Sigmoid colon (tissue), 7 donors: ENCODE measurements at places on chromosomes 12 and 14.

DNA sequence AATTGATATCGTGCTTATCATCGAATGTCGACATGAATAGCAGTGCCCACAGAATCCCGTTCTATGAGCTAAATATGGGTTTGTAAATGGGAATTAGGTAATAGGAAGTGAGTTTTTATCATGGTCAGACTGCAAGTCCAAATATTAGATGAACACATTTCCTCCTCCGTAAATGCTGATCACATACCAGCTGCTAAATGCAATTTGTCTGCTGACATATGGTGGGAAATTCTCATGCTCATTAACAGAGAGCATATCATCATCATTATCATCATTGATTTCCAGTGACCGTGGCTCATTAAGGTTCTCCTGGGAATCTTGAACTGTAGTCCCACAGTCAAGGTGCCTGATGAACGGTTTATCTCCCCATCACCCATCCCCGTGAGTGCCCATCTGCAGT, 998.8 kb upstream of the TMEM132C start:
- no peaks in the 10 kb centered on the region for H3K27me3 ChIP-seq
- no peak for DNase-seq
- H3K4me3 ChIP-seq, result no peak overlapping the region
- H3K27ac ChIP-seq, result no peak overlapping the region
- no peaks in the 10 kb centered on the region for H3K4me1 ChIP-seq

DNA sequence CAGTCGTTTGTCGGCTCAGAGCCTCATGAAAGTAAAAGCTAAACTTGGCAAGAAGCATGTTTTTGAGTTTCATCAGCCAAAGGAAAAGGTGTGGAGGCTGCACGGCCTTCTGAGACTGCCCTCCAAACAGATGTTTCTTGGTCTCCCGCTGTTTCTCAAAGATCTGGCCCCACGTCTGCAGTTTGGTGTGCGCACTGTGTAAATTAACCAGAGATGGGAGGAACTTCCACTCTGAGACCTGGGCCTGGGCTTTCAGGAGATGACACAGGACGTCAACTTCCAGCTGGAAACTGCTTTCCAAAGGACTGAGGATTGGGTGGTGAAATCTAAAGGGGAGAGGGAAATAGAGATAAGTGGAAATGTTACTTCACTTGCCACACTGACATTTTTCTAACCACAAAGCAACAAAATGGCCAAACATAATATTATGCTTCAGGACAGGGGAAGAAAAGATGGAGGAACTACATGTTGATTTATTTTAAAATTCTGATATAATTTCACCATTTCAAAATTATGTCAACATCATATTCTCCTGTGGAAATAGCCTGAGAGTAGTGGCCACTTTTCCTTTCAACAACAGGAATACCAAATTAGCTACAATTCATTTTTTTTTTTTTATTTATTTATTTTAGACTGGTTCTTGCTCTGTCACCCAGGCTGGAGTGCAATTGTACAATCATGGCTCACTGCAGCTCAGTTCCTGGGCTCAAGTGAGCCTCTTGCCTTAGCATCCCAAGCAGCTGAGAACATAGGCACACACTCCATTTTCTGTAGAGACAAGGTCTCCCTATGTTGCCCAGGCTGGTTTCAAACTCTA, 27.6 kb downstream of the KICS2 start:
- no peak overlapping the region for H3K4me3 ChIP-seq
- H3K4me1 ChIP-seq, result no peaks in the 10 kb centered on the region

DNA sequence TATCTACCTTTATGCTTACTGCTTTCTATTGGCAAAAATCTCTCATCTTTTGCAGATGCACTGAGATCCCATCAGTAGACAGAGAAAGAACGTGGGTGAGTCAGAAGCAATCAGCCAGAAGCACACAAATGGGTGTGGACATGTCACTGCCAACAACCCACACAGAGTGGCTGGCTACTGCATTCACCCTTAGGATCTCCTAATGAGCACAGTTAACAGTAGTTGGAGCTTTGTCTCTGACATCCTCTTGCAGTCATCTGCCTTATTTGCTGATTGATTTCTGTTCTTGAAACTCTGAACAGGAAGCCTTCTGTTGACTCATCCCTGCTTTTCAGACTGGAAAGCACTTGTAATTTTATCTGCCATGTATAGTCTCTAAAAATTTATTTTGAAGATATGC, 117.2 kb downstream of the RGS6 start:
- H3K36me3 ChIP-seq, result no peaks in the 10 kb centered on the region
- no peaks in the 10 kb centered on the region for H3K27me3 ChIP-seq
- H3K4me3 ChIP-seq, result no peak overlapping the region
- no peaks in the 10 kb centered on the region for H3K4me1 ChIP-seq
- no peak for DNase-seq

- H3K4me1 ChIP-seq, result no peaks in the 10 kb centered on the region
- no peaks in the 10 kb centered on the region for H3K27me3 ChIP-seq
- no peak overlapping the region for H3K4me3 ChIP-seq
- no peaks in the 10 kb centered on the region for H3K36me3 ChIP-seq
- no peak for DNase-seq
- no peak overlapping the region for H3K27ac ChIP-seq
These were observed 274.2 kb downstream of the ETNK1 start for GRCh38 chr12:22899184-22899583.

GRCh38 chr14:80315681-80316080, 104.4 kb upstream of the DIO2 start:
- H3K4me3 ChIP-seq, result no peak overlapping the region
- no peak overlapping the region for H3K27ac ChIP-seq
- no peaks in the 10 kb centered on the region for H3K36me3 ChIP-seq

DNA sequence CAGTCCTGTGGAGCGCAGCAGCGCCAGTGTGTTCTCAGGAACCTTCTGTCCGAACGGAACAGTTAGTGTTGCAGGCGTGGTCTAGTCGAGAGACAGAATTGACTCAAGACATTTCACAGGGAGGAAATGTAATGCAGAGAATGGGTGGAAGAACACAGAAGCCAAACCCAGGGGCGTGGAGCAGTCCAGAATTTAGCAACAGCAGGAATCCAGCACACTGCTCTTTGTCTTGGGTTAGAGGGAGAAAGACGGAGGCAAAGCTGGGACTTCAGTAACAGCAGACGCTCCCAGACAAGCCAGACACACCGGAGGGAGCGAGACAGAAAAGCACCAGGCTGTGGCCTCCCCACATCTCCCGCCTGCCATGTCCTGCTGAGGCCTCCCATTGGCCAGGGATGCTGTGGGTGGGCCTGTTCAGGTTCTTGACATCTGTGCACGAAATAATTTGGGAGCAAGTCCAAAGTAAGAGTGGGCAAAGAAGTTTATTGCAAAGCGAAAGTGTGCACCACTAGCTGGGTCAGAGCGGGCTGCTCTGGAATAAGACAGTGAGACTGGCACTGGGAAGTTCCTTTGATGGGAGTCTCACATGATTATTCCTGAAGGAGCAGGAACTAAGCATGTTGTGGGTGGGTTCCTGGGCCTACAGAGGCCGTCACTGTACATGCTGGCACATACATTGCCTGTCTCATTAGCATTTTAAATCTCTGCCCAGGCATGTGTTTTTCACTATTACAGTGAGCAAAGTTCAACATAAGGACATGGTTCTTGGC, 339.3 kb upstream of the SFSWAP start:
- H3K4me3 ChIP-seq, result no peak overlapping the region
- no peaks in the 10 kb centered on the region for H3K36me3 ChIP-seq
- H3K4me1 ChIP-seq, result no peaks in the 10 kb centered on the region

- no peaks in the 10 kb centered on the region for H3K27me3 ChIP-seq
- H3K4me3 ChIP-seq, result no peak overlapping the region
- peak overlapping the region; percentile 72 for H3K27ac ChIP-seq
- peaks cover 14% of the 10 kb centered on the region for H3K36me3 ChIP-seq
- no peaks in the 10 kb centered on the region for H3K4me1 ChIP-seq
These were observed 2.2 kb downstream of the NCKAP5L start for GRCh38 chr12:49825971-49826421.

- H3K4me1 ChIP-seq, result peaks cover 30% of the 10 kb centered on the region
- H3K36me3 ChIP-seq, result peaks cover 30% of the 10 kb centered on the region
- peak within 1 kb of the TSS; percentile 94 for H3K4me3 ChIP-seq
- peak within 1 kb of the TSS; percentile 92 for H3K27ac ChIP-seq
These were observed at the start of gene ZBTB39 for GRCh38 chr12:57005980-57006808. Gene ZBTB39, minus strand, starts transcription at chr12:57006546. Its CDS starts 1,629 bp downstream, at chr12:57004917.

DNA sequence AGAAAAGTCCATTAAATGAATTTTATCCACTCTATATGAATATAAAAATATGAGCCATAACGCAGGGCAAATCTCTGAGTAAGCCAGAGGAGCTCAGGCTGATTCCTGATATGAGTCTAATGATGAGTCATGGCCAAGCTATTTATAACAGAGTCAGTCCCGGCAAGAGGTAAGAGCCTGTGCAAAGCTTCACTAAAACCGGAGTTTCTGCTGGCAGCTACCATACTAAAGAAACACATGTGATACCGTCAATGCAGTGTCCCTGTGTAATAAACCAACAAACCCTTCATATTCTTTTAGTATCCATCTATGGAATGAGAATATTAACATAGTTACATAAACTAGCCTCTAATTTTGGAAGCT, 319.4 kb downstream of the KCNC2 start:
- H3K4me3 ChIP-seq, result no peak overlapping the region
- H3K27ac ChIP-seq, result no peak overlapping the region
- no peaks in the 10 kb centered on the region for H3K36me3 ChIP-seq
- DNase-seq, result no peak
- no peaks in the 10 kb centered on the region for H3K27me3 ChIP-seq
- H3K4me1 ChIP-seq, result peaks cover 13% of the 10 kb centered on the region

- no peak overlapping the region for H3K27ac ChIP-seq
- no peaks in the 10 kb centered on the region for H3K27me3 ChIP-seq
- no peak for DNase-seq
- H3K4me3 ChIP-seq, result no peak overlapping the region
- H3K36me3 ChIP-seq, result no peaks in the 10 kb centered on the region
These were observed 312.3 kb upstream of the DIO2 start for GRCh38 chr14:80523518-80524117.

GRCh38 chr12:55658635-55659391, 22.1 kb downstream of the OR10P1 start:
- no peak overlapping the region for H3K4me3 ChIP-seq
- no peak for DNase-seq
- peak overlapping the region; percentile 72 for H3K27ac ChIP-seq
- no peaks in the 10 kb centered on the region for H3K36me3 ChIP-seq
- peaks cover 21% of the 10 kb centered on the region for H3K4me1 ChIP-seq

- DNase-seq, result no peak
- no peaks in the 10 kb centered on the region for H3K27me3 ChIP-seq
- H3K4me3 ChIP-seq, result no peak overlapping the region
- no peaks in the 10 kb centered on the region for H3K36me3 ChIP-seq
- no peaks in the 10 kb centered on the region for H3K4me1 ChIP-seq
These were observed 54.5 kb upstream of the ASPG start for GRCh38 chr14:104030958-104031357.

GRCh38 chr12:50926415-50926814, 25.9 kb upstream of the HIGD1C start:
- H3K4me1 ChIP-seq, result no peaks in the 10 kb centered on the region
- no peak for DNase-seq
- no peaks in the 10 kb centered on the region for H3K27me3 ChIP-seq
- peak overlapping the region; percentile 93 for H3K27ac ChIP-seq

- no peak overlapping the region for H3K4me3 ChIP-seq
- no peaks in the 10 kb centered on the region for H3K36me3 ChIP-seq
- DNase-seq, result no peak
- no peaks in the 10 kb centered on the region for H3K27me3 ChIP-seq
These were observed 78.5 kb upstream of the CSRP2 start for GRCh38 chr12:76957301-76957700.

- no peaks in the 10 kb centered on the region for H3K27me3 ChIP-seq
- H3K27ac ChIP-seq, result no peak overlapping the region
- no peaks in the 10 kb centered on the region for H3K36me3 ChIP-seq
These were observed 220.1 kb downstream of the GALC start for GRCh38 chr14:87772854-87773253.

- no peak for DNase-seq
- H3K27ac ChIP-seq, result no peak overlapping the region
- H3K4me1 ChIP-seq, result no peaks in the 10 kb centered on the region
- H3K36me3 ChIP-seq, result peaks cover 83% of the 10 kb centered on the region
- H3K27me3 ChIP-seq, result no peaks in the 10 kb centered on the region
These were observed 37.6 kb downstream of the SINHCAF start for GRCh38 chr12:31288381-31288780.

GRCh38 chr12:105330931-105331804, 677 bp downstream of the C12orf75 start:
- peak overlapping the region; percentile 34 for H3K4me3 ChIP-seq
- peaks cover 11% of the 10 kb centered on the region for H3K27me3 ChIP-seq
- H3K36me3 ChIP-seq, result no peaks in the 10 kb centered on the region
- H3K27ac ChIP-seq, result peak overlapping the region; percentile 4

- no peak for DNase-seq
- peak overlapping the region; percentile 60 for H3K27ac ChIP-seq
- no peaks in the 10 kb centered on the region for H3K4me1 ChIP-seq
- no peaks in the 10 kb centered on the region for H3K27me3 ChIP-seq
These were observed 126.6 kb downstream of the DAAM1 start for GRCh38 chr14:59314953-59315599.

- no peak overlapping the region for H3K4me3 ChIP-seq
- H3K27me3 ChIP-seq, result no peaks in the 10 kb centered on the region
- no peak overlapping the region for H3K27ac ChIP-seq
These were observed 29.0 kb upstream of the PLEKHG7 start for GRCh38 chr12:92673756-92674155.

GRCh38 chr14:69543341-69544115, 31.1 kb downstream of the CCDC177 start:
- peaks cover 6% of the 10 kb centered on the region for H3K4me1 ChIP-seq
- H3K27ac ChIP-seq, result no peak overlapping the region
- DNase-seq, result no peak

GRCh38 chr12:95674631-95675030, 115.9 kb downstream of the NTN4 start:
- no peak overlapping the region for H3K27ac ChIP-seq
- no peaks in the 10 kb centered on the region for H3K36me3 ChIP-seq
- DNase-seq, result no peak
- H3K4me1 ChIP-seq, result peaks cover 6% of the 10 kb centered on the region

DNA sequence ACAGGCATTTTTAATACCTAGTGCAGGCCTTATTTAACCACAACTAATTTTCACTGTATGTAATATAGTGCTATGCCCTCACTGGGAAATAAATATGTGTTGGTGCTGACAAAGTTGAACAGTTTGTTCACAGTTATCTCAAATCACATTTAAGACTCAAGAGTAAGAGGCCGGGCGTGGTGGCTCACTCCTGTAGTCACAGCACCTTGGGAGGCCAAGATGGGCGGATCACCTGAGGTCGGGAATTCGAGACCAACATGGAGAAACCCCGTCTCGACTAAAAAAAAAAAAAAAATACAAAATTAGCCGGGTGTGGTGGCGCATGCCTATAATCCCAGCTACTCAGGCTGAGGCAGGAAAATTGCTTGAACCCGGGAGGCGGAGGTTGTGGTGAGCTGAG, 22.9 kb upstream of the TEAD4 start:
- no peaks in the 10 kb centered on the region for H3K4me1 ChIP-seq
- H3K27me3 ChIP-seq, result no peaks in the 10 kb centered on the region
- peaks cover 29% of the 10 kb centered on the region for H3K36me3 ChIP-seq
- DNase-seq, result peak; percentile 63
- H3K4me3 ChIP-seq, result no peak overlapping the region
- no peak overlapping the region for H3K27ac ChIP-seq
